ENCODE measurements at places on chromosomes 7 and 10.

DNA sequence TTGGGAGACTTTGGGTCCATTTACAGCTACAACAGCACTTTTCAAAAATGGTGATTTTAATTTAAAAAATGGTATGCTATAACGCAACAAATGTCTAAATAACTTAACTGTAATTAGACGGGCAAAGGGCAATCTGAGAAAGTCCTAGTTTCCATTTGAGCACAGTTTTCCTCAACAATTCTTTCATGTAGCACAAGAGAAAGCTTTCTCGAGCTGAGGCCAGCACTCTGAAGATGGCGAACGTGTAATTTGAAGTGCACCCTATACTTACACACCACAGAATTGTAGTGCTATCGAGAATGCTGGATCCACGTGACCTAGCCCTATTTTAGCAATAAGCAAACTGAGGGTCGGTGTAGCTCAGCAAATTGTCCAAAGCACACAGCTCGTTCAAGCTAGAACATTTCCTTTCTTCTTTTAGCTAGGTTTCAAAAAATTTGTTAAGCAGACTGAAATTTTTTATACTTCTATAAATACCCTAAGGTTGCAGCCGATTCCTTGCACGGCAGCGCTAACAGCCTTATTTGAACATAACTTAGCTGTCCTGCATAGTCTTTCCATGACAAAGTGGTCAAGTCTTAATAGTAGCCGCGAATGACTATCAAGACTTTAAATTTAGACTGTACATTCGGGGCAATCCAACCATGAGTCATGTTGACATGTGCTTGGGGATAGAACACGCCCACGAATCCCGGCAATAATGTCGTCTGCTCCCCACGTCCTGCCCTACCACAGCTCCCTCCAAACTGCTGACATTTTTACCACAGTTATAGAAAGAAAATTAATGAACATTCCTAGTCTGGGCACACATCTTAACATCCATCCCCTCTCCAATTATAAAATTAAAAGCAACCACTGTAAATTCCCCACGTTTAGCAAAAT, 10.0 kb downstream of the KLF6 start:
- DNase-seq = peak; percentile 86

DNA sequence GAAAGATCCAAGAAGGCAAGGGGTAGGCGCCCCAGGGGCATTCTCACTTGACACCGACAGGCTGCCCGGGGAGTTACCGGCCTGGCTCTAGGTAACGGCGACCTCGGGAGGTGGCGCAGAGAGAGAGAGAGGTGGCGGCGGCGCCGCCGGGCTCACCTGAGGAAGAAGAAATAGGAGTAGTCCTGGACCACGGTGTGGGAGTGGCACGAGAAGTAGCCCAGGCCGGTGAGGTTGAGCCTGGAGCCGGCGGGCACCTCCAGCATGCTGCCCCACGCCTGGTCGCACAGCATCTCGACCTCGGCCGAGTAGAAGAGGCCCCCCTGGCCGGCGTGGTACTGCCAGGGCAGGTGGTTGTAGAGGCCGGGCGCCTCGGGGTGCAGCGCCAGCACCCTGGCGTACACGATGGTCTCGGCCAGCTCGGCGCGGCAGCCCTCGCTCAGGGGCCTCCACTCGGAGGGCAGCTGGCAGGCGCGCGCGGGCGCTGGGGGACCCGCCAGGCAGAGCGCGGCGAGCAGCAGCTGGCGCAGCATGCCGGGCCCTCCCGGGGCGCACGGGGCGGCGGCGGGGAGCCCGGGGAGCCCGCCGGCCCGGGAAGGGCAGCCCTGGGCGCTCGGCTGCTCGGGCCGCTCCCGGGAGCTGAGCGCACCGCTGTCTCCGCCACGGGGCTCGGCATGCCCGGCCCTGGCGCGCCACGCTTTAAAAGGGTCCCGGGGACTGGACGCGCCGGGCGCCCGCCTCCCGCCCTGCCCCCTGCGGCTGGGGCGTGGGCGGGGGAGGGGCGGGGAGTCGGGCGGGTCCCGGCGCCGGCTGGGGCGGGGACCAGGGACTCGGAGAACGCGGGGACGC, at the start of gene CCDC3:
TSS of gene CCDC3 (minus strand) at position 673 of the 846 bp plus-strand sequence. CDS start at position 530, 143 bp downstream.
- no peak for DNase-seq

- DNase-seq = no peak
Measured at GRCh38 chr7:18390535-18390907, 105.0 kb upstream of the HDAC9 start.

- DNase-seq = no peak
Measured at GRCh38 chr7:35384761-35385700, 131.1 kb upstream of the TBX20 start.

GRCh38 chr10:127612-128432, 7.4 kb upstream of the ZMYND11 start:
- no peak for DNase-seq

DNA sequence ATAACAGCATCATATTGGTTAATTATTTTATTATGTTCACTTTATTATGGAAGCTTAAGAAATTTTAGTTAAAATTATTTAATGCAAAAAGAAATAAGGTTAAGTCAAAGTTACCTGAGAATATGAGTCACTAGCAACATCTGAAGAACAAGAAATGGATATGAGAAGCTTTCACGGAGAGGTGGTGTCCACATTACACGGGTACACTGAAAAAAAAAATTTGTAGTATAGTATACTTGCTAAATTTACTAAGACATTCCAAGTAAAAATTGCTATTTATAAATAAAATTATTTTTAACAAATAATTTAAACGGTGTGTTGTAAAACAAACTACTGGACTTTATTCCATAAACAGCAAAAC, 63.9 kb downstream of the DPY19L1 start:
- DNase-seq = no peak

DNA sequence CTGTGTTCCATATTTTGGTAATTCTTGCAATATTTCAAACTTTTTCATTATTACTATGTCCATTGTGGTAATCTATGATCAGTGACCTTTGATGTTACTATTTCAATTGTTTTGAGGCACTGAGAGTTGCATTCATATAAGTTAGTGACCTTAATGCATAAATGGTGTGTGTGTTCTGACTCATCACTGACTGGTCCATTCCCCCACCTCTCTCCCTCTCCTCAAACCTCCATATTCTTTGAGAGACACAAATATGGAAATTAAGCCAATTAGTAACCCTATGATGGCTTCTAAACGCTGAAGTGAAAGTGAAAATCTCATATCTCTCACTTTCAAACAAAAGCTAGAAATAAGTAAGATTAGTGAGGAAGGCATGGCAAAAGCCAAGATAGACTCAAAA, 739.6 kb downstream of the CCSER2 start:
- DNase-seq = no peak

DNA sequence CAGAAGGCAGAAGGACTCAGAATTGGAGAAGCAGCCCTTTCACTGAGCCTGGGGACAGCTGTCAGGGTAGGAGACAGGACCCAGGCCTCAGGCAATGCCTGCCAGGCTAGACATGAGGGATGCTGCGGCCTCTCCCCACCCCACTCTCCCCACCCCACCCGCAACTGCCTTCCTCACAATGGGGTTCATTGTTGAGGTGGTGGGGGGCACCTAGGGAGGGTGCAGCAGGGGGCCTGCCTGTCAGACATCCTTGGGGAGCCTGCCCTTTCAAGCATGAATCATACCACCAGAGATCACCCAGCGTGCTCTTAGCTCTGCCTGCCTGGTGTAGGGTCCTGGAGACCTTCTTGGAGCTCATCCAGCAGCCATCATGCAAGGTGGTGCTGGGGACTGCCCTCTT, at the start of gene C10orf62:
TSS of gene C10orf62 (plus strand) at position 243 of the 400 bp plus-strand sequence. CDS start 177 bp downstream, outside the sequence.
- no peak for DNase-seq

DNA sequence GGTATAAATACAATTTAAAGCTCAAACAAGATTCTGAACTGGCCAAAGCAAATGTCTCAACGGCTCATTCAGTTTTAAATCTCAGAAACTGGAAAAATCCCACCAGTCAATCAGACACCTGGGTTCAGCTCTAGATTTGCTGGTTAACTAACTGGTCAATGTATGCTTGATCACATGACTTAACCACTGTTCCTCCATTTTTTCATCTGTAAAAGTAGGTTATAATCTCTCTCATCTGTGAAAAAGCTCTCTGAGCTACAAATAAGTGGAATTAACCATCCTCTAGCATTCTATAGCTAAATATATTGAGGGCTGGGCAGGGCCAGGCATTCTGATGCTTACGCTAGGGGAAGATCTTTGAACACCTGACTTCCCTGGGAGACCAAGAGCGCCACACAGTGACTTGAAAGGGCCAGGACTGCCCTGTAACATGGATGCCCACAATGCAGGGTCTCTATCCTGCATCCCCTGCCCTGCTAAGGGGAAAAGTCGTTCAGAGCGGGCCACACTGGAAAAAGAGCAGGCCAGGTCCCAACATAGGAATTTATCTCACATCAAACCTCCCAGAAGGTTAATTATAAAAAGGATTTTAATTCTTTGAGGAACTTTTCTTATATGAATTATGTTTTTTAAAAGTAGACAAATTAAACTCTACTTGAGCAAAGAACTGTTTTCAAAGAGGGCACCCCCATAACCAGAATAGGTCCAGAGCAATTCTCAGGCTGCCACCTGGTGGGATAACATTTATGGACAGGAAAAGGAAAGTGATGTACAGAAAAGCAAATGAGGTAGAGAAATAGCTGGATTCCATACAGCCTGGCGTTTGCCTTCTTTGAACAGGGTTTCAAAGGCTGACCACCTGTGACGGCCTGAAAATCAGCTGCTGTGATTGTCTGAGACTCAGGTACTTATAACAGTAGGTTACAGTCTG, 1.8 kb downstream of the RP9 start:
- peak; percentile 22 for DNase-seq

DNA sequence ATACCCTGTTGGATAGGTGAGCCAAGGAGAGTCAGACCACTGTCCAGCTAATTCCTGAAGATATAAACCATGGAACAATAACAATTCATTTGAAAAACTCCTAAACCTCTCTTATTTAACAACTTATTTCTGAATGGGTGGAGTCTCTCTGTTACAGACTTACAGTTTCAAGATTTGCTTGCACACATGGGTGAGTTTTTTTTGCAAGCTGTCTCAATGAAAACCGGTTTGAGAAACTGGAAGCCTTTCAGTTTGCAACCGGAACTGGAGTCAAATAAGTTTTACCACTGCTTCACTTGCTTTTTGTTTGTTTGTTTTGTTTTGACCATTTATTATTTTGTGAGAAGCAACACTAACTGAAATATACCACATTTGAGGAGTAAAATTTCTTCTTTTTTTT, 243.8 kb downstream of the MTERF1 start:
- DNase-seq = no peak

DNA sequence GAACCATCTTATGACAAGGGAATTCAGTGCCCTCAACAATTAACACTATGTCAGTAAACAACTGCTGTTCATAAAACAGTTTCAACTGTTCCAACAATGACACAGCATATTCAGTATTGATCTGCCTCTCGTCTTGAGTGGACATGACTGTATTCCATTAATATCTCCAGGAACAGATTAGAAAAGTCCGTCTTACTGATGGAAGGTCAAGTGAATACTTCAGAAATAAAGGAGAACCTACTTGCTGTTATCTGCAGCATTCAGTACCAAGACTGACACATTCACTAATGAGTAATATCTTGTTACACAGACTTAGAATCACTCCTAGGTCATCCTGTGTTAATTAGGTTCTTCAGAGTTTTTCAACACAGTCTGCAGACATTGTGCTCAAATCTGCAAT, 12.1 kb downstream of the KBTBD2 start:
- DNase-seq = peak; percentile 37

GRCh38 chr10:122139627-122140170, 131.4 kb upstream of the BTBD16 start:
- no peak for DNase-seq

DNA sequence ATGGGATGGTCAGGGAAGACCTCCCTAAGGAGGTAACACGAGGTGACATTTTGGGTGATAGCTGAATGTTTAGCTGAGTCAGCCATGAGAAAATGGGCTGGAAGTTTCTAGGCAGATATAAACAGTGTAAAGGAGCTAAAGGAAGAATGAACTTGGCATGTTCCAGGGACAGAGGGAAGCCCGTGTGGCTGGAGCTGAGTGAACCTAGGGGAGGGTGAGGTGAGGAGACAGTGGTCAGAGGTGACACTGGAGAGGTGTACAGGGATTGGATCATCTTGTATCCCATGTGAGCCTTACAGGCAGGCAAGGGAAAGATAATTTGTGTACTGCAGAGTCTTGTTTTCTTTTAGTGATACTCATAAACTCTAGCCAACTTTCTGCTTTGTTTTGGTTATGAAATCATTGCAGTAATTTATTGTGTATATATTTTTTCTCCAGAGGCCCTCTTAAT, 1.8 kb downstream of the STARD3NL start:
- peak; percentile 29 for DNase-seq

- DNase-seq = no peak
Measured at GRCh38 chr7:26688936-26689506, 175.4 kb downstream of the SKAP2 start.

DNA sequence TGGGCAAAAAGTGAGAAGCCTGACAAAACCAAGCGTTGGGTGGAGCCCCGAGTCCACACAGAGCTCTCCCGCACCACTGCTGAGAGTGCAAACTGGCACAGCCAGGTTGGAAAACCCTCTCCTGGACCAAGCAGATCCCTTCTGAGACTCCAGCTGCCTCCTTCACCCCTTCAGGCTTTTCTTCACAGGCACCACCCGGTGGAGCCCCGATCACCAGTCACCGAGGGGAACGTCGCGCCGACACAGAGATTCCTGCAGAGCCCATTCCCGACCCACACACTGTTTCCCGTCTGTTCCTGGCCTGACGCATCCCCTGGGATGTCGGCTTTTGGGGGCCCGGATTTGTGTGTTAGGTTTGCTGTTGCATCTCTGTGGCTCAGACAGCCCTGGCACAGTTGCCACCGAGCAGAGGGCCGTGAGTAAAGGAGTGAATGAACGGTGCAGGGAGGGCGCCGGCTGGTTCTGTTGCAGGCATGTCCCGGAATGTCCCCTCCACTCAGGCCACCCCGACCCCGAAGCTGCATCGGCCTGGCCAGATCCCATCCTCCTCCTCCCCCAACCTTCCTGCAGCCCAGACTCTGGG, 51.0 kb upstream of the INPP5A start:
- no peak for DNase-seq

DNA sequence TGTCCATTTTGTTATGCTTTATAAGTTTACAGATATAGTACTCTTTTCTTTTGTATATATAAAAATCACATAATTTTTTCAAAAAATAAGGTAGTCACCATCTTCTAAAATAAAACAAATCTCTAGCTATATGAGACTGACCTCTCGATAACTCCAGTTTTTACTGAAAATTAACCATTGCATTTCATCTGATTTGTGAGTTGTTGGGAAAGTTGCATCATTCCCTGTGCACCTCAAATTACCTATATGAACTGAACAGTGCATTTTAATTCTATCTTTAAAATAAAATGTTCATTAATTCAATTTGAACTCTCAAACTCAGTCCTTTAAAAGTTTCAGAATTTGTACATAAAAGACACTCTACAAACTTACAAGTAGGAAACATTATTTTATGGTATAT, 86.0 kb downstream of the VWDE start:
- no peak for DNase-seq

GRCh38 chr10:98925651-98926050, 310.0 kb downstream of the HPSE2 start:
- no peak for DNase-seq
